Choroid plexus epithelial cell (primary cell): ENCODE measurements at places on chromosomes 11 and 22.

DNA sequence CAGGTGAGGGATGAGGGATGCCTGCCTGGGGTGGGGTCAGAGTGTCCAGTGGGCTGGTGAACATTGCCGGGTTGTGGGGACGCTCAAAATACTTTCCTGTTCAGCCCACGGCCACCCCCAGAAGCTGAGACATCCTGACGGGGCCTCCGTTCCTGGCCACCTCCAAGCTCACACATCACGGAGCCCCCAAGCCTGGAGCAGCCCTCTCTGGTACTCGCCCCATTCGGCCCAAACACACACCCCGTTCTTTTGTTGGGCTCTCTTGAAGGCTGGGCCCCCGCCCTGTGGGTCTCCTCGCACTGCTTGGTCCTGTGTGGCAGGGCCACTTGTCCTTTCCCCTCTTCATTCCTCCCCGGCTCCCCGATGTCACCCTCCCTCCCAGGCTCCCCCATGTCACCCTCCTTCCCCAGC is 442.6 kb downstream of the TBC1D22A start:
- no peak for DNase-seq

- no peak for DNase-seq
Measured at GRCh38 chr22:40050258-40050657, 55.5 kb downstream of the FAM83F start.

- peak; percentile 43 for DNase-seq
Measured at GRCh38 chr22:44341431-44342346, 28.9 kb upstream of the SHISAL1 start.

DNA sequence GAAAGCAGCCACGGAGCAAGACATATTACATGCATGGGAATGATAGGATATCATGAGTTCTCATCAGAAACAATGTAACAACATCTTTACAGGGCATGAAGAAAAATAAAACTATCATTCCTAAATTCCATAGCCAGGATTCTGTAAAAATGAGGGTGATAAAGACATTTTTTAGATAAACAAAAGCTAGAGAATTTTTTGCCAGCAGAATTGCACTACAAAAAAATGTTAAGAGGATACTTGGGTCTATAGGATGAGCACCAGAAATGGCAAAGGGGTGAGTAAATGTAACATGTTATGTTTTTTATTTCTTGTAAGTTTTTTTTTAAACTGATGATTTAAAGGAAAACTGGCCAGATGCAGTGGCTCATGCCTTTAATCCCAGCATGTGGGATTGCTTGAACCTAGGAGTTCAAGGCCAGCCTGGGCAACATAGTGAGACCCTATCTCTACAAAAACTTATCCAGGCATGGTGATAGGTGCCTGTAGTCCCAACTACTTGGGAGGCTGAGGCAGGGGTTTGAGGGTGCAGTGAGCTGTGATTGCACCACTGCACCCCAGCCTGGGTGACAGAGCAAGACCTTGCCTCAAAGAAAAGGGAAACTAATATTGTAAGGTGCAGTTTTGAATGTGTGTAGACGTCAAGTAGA is 33.2 kb downstream of the TBX1 start:
- DNase-seq: no peak

DNA sequence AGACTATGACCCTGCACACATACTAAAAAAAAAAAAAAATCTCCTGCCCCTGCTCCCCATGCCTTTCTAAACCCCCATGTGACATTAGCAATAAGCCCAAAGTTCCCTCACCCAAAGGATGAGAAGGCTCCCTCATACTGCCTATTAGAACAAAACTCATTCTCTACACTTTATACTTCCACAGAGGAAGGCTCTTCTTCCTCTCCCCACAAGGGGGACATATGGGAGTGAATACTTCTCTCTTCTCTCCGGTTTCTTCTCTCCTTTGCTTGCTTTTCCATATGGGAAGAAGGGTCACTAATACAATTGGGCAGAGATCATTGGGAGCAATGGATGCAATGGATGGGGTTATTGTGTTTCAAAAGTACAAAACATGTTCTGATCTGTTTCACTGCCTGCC is 3.3 kb downstream of the OR52L1 start:
- no peak for DNase-seq

DNA sequence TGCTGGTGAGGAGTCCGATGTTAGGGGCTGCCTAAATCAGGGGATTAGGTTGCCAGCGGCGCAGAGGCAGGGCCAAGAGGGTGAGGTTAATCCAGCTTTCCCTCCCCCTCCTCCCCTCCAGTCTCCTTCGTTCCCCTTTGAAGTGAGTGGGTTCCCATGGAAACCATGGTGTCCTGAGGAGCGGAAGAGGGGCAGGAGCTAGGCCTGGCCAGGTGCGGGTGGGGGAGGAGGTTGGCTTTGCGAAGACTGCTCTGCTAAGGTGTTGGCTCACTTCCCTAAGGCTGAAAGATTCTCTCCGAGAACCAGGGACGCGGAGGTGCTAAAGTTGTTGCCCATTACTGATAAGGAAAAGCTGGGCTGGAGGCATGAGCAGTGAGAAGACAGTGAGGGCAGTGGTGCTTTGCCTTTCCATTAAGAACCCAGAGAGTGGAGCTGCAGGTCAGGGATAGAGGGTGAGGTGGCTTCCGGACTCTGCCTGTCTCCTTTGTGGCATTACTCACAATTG is 124.6 kb downstream of the FEZ1 start:
- DNase-seq: no peak

- DNase-seq: no peak
Measured at GRCh38 chr11:1342946-1343345, 33.5 kb upstream of the TOLLIP start.

DNA sequence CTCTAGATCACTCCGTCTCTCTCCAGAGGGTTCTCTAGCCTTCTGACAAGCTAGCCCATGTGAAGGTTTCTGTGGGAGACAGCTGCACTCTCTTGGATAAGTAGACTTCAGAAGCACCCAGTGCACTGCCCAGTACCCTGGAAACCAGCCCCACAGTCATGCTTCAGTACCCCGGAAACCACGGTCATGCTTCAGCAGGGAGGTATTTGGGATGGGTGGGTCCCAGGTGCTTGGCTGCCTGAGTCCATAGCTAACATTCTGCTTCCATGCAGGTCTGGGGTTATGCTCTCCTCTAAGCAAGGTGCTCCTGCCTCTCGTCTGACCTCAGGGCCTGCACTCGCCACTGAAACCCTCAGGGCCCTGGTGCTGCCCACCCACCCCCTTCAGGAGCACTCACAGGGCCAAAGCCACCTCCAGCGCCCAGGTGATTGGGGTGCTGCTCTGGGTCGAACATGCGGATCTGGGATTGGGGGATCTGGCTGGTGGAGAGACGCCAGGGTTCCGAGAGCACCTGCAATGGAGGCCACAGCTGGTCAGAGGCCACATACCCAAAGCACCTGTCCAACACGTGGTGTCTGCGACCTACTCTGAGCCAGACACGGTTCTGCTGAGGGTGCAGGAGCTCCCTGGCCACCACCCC is 7.3 kb upstream of the SYCE3 start:
- DNase-seq: no peak

DNA sequence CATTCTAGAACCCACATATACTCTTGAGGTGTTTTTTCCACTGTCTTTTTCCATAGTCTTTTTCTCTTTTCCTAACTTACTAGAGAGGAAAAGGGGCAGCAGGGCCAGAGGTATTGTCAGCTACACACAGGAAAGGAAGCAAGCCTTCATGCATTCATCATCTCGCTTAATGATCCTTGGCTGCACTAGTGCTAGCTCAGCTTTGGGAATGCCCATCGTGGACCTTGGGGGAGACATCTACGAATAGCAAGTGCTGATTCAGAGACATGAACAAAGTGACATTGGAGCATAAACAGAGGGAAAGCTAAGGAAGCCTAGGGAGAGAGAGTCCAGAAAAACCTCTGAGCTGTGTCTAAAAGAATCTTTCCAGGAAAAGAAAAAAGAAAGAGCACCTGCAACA is 466.3 kb upstream of the ARHGAP42 start:
- DNase-seq: no peak

- DNase-seq: no peak
Measured at GRCh38 chr11:35112846-35113105, 26.2 kb upstream of the CD44 start.

GRCh38 chr22:41171996-41172395 is 33.1 kb upstream of the L3MBTL2 start:
- no peak for DNase-seq

DNA sequence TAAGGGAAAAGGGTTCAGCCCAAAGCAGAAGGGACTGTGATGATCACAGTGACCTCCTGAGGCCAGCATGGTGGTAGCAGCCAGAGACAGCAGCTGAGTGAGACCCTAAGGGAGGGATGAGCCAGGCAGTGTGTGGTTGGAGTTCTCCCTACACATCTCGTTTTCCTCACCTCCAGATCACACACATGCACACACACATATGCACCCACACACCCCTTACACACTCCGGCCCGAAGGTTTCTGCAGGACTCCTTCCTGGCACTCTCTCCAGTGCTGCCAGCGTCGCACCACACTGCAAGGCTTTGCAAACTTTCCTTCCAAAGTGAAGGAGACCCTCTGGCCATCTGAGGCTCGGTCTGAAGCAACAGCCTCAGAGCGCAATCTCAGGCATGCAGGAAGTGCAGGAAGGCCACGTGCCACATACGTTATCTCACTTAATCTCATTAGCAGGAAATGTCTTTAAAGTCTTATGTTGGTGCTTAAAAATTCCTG is 26.9 kb upstream of the TP53I11 start:
- DNase-seq: peak; percentile 30

GRCh38 chr11:83643115-83643514 is 356.9 kb upstream of the CCDC90B start:
- no peak for DNase-seq

DNA sequence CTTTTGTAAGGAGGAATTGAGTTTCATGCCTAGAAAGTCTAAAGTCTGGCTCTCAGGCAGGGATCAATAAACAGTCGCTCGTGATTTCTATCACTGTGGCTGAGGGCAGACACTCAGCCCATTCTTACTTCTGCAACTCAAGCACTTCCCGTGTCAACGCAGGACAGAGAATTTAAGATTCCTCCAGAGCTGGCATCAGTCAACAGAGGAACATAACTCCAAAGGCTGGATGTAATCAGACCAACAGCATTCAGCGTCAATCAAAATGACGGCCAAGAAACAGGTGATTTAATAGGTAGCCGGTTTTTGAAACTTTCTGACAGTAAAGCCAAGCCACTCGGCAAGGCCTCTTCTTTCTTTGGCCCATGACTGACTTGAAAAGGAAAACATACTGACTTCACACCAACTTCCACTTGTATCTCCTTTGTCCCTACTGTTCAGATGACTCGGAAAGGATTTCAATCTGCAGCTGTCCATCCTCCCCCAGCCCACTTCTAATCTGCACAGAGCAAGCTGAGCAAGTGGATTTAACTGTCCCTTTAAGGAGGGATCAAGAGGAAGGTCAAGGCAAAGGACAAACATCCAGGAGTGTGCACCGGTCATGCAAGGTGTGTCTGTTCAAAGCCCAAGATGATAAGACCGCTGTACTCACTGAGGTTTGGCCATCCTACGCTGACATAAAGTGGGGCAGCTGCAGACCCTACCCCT is 9.5 kb downstream of the VPS37C start:
- no peak for DNase-seq

DNA sequence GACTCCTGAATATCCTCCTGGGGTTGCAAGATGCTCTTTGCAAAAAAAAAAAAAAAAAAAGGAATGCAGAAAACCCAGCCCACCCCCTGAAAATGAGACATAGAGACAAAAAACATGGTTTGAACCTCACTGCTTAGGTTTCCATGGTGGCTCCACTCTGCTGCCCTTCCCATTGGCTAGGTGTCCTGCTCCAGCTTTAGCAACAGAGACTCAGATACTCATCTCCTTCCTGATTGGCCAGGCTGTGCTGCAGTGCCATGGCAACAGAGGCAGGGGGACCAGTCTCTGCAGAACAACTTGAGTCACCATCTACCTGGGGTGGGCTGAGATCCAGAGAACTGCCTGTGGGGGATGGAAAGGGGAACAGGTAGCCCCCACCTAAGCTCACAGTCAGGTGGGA is 17.4 kb upstream of the YWHAH start:
- DNase-seq: peak; percentile 39

DNA sequence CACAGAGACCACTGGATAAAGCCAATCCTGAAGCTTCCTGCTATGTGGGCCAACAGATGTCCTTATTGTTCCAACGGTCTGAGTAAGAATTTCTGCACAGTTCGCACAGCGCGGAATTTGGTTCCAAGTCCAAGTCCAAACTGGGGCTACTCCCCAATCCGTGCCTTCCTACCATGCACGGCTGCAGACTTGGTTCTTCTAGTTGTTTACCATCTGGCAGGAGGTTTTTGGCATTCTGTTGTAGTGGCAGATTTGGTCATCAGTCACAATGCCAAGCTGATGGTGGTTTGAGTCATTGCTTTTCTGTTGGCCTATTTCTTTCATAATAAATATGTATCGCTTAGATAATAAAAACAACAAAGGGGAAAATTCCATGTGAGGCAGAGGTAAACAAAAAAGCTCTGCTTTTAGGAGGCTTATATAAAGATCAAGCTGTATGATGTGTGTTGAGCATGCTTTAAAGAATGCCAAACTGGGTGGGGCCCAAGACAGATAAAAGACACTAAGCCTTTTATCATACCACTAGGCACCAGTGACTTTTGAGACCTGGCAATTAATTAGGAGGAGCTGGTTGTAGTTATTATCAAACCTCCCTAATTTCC is 52.5 kb upstream of the SYN3 start:
- DNase-seq: no peak

GRCh38 chr11:85603220-85603619 is 23.9 kb downstream of the DLG2 start:
- no peak for DNase-seq

DNA sequence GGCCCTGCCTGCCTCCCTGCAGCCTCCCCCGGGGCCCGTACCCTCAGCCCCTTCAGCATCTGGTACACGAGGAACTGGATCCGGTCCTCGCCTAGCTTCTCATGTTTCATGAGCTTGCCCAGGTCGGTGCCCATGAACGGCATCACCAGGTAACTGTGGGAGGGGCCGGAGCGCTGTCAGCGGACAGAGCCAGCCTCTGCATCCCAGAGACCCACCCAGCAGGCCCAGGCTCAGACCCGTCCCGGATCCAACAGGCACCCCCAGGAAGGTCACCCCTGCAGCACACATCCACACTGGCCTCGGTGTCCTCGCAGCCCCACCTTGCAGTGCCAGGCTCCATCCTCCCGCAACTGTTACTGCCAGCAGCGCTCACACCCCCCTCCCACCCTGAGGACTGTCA is 4.4 kb downstream of the MAPK12 start:
- no peak for DNase-seq

GRCh38 chr22:27801202-27801615 is 347 bp downstream of the MN1 start:
- DNase-seq: peak; percentile 59

DNA sequence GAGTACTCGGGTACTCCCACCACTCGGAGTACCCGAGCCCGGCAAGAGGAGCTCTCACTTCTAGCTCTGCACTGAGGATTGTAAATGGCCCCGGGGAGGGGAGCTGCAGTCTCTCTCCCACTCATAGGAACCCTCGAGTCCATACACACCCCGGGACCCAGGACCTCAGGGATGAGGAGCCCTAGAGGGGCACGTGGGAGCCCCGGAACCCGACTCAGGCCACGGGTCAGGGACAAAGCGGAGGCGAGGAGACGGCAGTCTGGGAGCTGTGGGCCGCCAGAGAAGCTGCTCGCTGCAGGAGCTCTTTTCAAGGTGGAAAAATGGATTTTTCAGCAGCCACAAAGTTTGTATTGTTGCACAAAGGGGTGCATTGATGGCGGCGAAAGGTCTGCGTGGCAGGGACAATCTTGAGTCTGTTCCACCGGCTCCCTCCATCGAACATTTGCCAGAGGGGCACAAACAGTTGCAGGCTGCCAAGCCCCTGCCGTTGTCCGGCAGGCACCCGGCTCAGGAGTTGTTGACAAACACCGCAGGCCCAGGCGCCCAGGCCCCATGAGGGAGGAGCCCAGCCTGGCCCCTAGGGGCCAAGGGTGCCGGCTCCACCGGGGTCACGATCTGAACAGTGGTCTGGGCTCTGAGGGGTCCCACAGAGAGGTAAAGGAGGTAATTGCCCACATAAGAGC is 5.7 kb upstream of the FLI1 start:
- no peak for DNase-seq

- DNase-seq: no peak
Measured at GRCh38 chr22:42385696-42386095, 46.5 kb downstream of the NFAM1 start.
